ENCODE measurements at places on chromosomes 13 and 19.

DNA sequence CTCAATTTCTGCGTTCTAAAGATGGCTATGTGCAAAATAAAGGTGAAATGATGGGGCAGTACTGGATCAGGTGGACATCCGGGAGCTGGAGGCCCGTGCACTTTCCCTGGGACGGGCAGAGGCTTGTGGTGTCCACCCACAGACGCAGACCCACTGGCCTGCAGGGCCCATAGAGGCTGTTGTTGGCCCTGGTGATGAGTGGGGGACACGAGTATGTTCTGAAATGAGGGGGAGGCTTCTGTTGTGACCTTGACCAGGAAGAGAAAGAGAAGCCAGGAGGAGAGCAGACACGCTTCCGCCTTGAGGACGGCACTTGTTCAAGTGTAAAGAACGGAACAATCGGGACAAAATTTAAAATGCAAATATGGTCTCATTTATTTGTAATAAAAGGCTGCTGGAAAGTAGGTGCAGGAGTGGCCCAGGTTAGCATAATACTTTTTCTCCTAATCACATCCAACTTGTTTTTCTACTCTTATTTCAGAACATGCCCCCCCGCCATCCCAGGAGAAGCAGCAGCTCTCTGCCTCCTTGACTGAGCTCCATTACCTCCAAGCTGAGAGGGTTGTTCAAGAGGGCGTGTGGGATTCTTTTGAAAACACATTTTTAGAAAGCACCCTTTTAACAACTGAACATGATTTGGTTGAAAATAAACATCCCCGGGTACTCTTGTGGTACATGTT is 27.1 kb downstream of the ATP11A start:
- DNase-seq: no peak

DNA sequence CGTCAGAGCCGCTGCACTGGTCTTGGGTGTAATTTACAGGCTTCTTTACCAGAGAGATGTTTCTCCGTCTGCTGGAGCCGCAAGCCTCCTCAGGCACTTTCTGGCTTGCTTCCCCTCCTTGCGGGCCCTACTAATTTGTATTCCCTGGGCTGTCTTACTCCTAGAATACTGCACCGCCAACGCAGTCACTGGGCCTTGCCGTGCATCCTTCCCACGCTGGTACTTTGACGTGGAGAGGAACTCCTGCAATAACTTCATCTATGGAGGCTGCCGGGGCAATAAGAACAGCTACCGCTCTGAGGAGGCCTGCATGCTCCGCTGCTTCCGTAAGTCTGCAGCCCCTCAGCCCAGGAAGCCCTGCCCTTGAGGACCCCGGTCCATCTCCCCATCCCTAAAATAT is 14.1 kb upstream of the C19orf33 start:
- no peak for DNase-seq

DNA sequence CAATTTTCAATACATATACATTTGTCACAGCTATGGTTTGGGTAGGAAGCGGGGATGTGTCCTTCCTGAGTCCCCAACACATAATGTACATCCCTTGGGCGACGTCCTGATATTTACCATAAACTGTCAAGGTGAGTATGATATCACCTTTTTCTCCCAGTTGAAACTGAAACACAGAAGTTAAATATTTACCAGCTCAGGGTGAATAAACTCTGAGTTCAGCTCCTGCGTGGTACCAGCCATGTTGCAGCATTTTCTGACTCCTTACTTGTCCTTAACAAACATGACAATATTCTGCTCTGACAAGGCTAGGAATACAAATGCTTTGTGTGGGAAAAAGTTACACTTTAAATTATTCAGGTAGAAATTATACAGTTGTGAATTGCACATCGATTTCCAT is 294.2 kb downstream of the TEX29 start:
- no peak for DNase-seq

DNA sequence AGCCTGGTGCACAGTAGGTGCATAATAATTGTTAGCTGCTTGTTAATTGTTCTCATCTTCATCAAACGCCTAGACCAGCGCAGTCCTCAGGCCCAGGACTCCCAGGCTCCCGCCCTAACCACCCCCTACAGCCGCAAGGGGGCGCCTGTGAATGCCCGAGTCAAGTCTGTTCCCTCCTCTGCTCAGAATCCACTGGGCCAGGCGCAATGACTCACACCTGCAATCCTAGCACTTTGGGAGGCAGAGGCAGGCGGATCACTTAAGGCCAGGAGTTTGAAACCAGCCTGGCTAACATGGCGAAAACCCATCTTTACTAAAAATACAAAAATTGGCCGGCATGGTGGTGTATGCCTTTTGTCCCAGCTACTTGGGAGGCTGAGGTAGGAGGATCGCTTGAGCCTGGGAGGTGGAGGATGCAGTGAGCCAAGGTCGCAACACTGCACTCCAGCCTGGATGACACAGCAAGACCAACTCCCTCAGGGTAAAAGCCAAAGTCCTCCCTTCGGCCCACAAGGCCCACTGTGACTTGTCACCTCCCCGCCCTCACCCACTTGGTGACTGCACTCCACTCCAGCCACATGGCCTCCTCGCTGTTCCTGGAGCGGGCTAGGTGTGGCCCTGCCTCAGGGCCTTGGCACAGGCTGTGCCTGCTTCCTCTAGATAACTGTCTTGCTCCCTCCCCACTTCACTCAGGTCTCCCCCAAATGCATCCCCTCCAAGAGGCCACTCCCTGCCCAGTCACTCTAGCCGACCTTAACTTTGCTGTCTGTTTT is 9.1 kb downstream of the ZNF653 start:
- DNase-seq: peak; percentile 41
